ENCODE measurements at places on chromosomes 4 and X.

DNA sequence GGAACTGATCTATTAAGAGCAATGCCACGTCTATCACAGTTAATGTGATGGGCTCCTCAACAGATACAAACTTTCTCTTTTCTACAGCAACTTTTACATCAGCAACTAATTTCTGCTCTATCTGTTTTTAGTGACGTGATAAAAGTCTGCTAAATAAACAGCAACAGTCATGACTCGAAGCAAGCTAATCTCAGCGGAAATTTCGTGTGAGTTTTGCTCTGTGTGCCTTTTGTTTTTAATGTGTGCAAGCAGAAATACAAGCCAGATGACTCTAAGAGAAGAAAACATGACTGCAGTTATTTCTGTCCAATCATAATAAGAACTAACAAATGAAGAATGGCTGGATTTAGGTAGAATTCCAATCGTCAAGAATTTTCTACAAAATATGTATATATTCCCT, 214.3 kb downstream of the LDB2 start:
- DNase-seq: peak; percentile 85

- DNase-seq: no peak
Measured at GRCh38 chr4:56654238-56654632, 26.9 kb downstream of the HOPX start.

GRCh38 chr4:95415346-95415771, 133.4 kb downstream of the UNC5C start:
- no peak for DNase-seq

DNA sequence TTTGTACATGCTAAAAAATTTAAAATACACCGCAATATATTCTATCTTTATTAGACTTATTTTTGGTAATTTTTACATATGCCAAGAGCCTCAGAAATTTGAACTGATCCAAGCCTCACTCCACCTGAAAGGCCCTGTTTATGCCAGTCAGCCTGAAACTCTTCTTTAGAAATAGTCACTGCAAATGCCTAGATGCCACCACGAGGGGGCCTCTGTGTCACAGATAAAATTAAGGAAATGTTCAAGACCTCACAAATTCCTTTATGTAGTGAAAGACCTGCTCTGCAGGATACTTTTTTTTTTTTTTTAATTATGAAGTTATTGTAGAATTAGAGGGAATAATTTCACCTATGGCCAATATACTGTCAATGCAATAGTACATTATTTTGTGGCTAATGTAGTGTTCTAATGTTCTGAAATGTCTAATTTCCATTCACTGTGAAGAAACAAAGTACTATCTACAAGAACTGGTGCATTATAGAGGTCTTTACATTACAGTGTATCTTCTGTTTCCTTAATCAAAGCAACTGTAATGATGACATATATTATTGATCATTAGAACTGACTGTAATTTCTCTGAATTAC, 69.8 kb downstream of the DTHD1 start:
- DNase-seq: no peak

GRCh38 chr4:148044089-148044911, 312.4 kb downstream of the ARHGAP10 start:
- no peak for DNase-seq

DNA sequence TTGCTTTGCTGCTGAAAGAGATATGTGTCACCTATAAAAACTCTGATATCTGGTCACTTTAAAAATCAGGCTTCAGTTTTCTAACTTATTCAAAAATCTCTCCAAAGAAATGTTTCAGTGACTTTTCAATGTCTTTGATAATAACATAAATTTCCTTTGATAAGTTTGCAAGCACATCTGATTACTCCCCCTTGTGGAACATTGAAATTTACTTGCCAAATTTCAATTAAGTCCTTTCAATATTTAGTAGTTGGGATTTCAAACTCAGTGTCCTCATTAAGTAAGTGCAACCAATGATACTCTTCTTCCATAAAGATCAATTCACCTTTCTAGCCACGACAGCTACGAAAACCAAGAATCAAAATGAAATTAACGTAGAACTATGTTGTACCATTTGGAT, 151.3 kb upstream of the FAM47C start:
- no peak for DNase-seq

GRCh38 chrX:51158231-51158630, 174.4 kb upstream of the NUDT10 start:
- DNase-seq: no peak

- DNase-seq: no peak
Measured at GRCh38 chr4:48078862-48079655, 55.0 kb downstream of the TXK start.

- no peak for DNase-seq
Measured at GRCh38 chr4:64784125-64784524, 374.9 kb upstream of the TECRL start.

GRCh38 chr4:40401631-40402030, 66.5 kb downstream of the CHRNA9 start:
- DNase-seq: no peak

DNA sequence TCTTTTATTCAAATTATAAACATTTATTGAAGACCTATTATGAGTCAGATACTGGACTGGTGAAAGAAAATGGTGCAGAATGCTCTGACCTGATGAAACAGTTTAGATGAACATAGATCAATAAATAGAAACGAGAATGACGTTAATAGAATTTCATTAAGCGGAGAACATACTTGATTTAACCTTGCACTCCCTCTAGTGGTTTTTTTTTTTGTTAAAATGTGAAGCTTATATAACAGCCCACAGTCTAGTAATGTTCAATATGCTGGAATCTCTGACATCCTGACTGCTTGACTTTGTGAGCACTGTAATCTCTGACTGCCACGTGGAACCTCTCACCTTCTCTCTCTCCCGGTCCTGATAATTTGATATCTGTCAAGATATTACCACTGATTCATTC, 32.3 kb downstream of the HDAC8 start:
- peak; percentile 0 for DNase-seq

- DNase-seq: peak; percentile 16
Measured at GRCh38 chr4:98786866-98787265, 128.5 kb upstream of the TSPAN5 start.

- DNase-seq: no peak
Measured at GRCh38 chr4:185411849-185412248, 13.9 kb downstream of the UFSP2 start.

DNA sequence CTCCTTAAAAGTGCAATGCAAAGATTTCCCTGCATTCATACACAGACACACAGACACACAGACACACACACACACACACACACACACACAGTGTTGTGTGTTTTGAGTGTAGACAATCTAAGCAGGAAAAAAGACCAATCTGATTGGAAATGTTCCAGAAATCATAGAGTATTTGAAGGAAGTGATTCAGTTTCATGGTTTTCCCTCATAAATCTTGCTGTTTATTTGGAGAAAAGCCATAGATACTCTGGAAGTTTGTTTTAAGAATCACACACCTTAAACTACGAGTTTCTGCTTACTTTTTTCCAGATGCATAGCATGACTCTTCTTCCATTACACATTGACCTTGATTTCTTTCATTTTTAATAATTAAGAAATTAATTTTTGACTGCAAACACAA, 298.5 kb upstream of the BMP3 start:
- peak; percentile 56 for DNase-seq

DNA sequence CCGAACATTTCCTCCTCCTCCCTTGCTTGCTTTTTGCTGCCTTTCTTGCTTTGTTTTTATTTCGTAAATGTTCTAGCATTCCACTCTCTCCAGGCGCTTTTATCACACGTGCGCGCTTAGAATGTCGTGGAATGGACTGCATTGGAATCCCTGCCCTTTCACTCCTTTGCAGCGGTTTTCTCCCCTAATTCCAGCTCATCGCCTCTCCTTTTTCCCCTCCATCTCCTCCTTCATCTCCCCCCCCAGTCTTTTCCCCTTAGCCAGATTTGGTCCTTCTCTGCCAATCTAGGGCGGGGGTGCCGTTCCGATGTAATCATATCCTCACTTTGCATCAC, 579 bp downstream of the OGT start:
- DNase-seq: no peak

DNA sequence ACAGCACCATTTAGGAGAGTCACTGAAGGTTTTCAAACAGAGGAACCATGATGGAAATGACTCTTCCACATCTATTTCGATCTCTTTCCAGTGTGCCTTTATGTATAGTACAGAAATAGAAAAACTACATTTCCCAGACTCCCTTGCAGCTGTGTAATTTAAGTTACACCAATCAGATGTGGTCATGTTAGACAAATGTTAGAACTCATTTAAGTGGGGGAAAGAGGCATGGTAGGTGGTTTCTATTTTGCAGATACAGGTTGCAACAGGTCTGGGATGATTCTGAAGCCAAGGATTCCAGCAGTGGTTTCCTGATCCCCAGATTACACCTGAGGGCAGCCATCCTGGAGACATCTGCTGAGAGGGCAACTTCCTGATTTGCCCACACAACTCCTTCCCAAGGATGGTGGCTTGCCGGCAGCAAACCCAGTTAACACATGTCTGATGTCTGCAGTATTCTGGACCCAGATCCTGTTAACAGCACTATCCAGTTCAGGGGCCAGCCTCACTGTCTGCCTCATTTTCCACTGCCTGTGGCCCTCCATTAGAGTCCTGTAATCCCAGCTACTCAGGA, 38.7 kb upstream of the PDK3 start:
- no peak for DNase-seq

- peak; percentile 9 for DNase-seq
Measured at GRCh38 chrX:47802589-47802988, 34.1 kb upstream of the ZNF81 start.

DNA sequence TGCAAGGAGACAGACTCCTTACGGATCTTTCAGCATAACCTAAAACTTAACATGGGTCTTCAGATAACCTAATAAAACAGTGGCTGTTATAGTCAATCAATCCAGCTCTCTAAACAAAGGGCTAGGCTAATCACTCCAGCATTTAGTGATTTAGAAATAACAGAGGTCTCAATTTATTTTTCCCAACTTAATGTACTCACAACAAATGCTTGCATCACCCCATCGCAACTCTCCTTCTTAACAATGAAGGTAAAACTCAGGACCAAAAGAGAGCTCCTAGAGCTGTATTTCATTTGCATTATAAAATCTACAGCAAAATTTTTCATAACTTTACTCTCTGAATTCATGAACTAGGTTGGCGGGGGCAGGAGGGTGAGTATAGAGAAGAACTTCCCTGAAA, 1.1 kb downstream of the LIN54 start:
- DNase-seq: no peak

- DNase-seq: peak; percentile 76
Measured at GRCh38 chr4:26372525-26373172, 51.8 kb downstream of the RBPJ start.

DNA sequence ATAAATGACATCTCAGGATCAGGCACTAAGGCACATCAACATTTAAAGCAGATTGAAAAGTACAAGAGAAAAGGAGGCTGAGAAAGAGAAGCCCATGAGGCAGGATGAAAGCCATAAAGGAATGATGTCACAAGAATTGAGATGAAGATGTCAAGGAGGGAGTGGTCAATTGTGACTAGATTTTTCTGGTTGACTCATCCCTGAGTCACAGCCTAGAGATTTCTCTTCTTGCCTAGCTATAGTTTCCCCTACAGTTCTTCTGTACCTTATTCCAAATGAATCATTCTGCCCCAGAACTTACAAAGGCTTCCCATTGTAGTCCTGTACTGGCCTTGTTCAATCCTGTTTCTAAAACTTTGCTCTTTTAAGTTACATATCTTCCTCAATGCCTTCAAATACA, 3.4 kb upstream of the USP53 start:
- DNase-seq: peak; percentile 95

DNA sequence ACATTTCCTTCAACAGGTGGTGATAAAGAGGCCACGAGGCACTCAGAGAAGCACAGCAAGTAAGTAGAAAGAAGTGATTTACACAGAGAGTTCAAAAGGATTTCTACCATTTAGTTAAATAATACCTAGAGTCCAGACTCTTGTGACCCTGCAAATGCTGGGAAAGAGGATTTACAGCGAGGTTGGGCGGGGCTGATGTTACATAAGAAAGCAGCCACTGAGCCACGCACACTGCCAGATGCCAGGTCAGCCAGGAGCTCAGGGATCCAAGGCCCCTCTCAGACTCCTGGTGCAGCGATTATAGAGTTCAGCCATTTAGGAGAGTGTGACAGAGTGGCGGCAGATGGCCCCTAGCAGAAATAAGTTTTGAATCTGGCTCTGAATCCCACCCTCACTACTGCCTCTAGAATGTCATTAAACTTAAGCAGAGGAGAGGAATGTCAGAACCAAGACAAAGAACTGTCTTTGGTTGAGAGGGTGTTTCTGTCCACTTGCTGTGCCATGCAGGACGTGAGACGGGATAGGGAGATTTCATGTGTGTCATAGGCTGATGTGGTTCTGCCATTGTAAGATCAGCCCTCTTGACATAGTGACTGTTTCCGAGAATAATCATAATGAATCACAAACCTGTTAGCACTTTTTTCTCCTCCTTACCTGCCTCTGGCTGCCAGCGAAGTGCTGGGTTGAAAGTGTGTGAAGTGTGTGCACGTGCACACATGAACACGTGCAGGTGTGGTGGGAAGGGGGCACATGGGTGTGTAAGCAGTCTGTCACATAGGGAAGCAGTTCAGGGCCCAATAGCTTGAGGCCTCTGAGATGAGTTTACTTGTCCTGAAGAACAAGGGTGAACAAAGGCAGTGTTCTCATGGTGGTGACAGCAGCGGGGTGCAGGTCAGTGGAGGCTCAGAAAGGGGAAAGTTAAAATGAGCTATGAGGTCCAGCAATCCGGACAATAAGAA, 50.1 kb downstream of the MFAP3L start:
- DNase-seq: no peak

GRCh38 chr4:189204616-189205015, 736.1 kb upstream of the FRG1 start:
- DNase-seq: no peak

DNA sequence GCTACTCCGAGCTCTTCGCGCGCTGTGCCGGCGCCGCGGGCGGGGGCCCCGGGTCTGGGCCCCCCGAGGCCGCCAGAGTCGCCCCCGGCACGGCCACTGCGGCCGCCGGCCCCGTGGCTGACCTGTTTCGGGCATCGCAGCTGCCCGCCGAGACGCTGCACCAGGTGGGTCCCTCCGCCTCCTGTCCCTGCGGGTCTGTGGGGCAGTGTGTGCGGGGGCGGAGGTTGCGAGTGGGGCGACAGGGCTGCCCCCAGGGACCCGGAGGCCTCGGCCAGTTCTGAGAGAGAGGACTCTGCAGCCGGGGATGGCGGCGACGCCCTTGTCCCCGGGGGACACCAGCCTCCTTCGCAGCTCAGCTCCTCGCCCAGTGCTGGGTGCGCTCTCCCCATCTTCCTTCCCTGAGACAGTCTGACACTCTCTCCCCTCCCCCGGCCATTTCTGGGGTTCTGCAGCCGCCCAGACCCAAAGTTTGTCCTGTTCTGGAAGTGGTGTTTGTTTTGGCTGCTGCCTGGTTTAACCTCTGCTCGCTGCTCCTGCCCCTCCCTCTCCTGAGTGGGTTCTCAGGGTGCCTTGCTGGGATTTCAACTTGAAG, 609 bp downstream of the REPS2 start:
- DNase-seq: no peak

DNA sequence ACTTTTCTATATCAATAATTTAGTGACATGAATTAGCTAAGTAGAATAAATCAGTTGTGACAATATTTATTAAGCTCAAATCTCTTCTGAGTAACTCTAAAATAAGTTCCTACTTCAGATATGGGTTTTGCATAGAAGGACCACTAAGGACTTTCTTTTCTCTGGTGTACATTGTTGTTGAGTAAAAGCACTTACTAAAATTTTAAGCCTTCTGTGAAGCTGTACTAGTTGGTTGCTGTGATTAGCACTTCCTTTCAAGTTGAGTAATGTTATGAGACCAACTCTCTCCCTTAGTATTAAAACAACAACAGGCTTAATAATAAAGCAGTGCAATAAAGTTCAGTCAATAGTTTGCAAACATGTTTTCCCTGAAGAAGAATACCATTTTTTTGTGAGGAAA, 667.4 kb upstream of the NDST4 start:
- no peak for DNase-seq

Measured in HFFc6 (cell line).